ENCODE measurements at places on chromosomes 2 and 18. TPM values are rescaled to one million over a fixed set of nuclear protein-coding genes. Genes with fewer than 3 reads are reported as not detected.

The ESPNL gene
- total RNA-seq, result 0.47 TPM

The PLCD4 gene
- total RNA-seq, result 41.2 TPM

The DNAJC5G gene
- total RNA-seq, result 0.47 TPM

The ITGAV gene
- total RNA-seq, result 62.8 TPM

The TEKT4 gene
- total RNA-seq, result not detected

The REG3G gene
- total RNA-seq, result not detected

The LHCGR gene
- not detected for total RNA-seq

The LOXHD1 gene
- total RNA-seq, result 0.06 TPM

The GMCL1 gene
- 30.2 TPM for total RNA-seq

The HSBP1L1 gene
- total RNA-seq, result 33.8 TPM

The GNAL gene
- total RNA-seq, result 20.7 TPM

The FSHR gene
- total RNA-seq, result not detected

The ZSWIM2 gene
- not detected for total RNA-seq

The AQP12A gene
- not detected for total RNA-seq

The HDHD2 gene
- total RNA-seq, result 33.8 TPM

The LCT gene
- 0.09 TPM for total RNA-seq

The WIPF1 gene
- total RNA-seq, result 28.9 TPM

The ZNF638 gene
- 87.4 TPM for total RNA-seq

The SERPINB12 gene
- not detected for total RNA-seq

The FOXI3 gene
- not detected for total RNA-seq
